ENCODE measurements at places on chromosomes 6 and 20.

DNA sequence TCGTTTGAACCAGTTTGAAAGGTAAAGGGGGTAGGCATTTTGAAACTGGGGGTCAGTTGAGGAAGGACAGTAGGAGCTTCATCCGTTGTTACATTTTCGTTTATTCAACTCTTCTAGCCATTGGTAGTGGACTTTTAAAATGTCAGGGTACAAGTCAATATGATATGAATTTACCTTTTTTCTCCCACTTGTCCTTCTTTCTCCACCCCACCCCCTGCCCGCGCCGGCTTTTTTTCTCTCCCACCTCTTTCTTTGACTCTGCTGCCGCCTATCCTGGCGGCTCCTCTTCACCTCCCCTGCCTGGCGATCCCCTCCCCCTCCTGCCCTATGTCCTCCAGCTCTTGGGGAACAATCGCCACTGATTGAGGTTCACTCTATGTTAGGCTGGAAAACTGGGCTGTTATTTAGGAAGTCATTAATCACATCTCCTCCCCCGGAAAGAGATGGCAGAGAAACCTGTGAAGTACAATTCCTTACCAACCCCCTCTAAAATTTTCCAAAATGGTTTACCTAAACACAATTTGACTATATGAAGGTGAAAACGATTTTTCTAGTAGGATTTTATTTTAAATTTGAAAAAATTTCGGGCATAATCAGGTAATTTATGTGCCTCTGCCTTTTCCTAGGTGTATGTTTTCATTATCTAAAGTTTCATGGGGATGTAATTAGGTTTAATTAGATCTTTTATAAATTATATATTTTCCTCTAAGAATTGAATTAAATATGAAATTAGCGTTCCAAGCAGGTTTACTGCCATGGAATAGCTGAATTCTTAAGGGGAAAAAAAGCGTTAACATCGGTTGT lies 778 bp upstream of the LIN28B start:
- DNase-seq, result no peak

- no peak for DNase-seq
These were observed 34.3 kb downstream of the RNF24 start for GRCh38 chr20:3981132-3981452.

- no peak for DNase-seq
These were observed 24.0 kb upstream of the PHF3 start for GRCh38 chr6:63611560-63611959.

- no peak for DNase-seq
These were observed 29.4 kb downstream of the DUSP22 start for GRCh38 chr6:321536-322258.

- DNase-seq, result no peak
These were observed 137.7 kb upstream of the LRFN2 start for GRCh38 chr6:40724886-40725285.

DNA sequence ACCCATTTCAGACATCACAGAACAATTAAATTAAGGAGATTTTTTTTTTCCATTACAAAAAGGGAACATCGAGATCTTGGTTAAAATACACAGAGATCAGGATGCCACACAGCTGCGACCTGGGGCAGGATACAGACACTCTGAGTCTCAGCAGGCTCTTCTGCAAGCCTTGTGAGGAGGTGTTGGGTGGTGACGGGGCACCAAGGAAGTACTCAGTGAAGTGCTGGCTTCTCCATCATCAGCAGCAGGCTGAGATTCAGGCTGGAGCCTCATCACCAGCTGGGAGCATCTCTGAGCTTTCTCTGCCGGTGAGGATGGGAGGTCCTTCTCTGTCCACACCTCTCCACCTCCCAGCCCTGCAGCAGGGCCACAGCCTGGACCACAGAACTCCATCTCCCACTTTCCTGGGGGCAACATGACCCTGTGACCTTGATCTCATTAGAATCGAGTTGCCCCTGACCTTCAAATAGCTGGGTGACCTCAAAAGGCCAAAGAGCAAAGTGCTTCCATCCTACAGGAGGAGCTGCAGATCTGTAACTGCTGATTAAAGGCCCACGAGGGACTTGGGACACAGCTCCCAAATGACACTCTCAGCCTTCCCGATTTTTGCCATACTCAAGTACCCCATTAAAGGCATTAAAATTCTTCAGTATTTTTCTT lies 16.0 kb downstream of the PMEPA1 start:
- DNase-seq, result no peak

DNA sequence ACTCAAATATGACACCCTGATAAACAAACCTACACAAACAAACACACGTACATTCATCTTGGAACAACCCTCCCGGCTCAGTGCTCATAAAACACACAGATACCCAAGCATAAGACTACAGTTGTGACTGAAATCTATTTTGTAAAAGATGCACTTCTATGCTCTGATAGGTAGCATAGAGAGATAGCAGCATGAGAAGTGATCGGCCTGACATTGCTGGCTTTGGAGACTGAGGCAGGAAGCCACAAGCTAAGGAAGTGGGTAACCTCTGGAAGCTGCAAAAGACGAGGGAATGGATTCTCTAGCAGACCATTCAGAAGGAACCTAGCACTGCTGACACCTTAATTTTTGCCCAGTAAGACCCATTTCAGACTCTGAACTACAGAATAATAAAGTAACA lies 1.6 kb upstream of the RNF39 start:
- DNase-seq, result no peak

DNA sequence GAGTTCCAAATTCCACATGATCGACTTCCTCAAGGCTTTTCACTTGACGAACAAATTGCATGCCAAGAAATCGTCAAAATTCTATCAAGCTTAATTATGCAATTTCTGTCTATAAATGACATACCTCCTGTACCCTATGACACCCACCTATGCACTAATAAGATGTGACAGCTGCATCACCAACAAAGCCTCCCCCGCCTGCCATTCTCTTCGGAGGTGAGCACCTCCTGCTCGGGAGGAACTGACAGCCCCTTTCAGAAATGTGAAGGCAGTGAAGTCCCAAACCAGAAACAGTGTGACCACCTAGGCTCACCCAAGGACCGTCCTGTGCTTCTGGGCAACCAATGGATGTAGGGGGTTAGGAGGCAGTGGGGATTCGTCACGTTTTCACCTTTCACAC lies 37.1 kb downstream of the GPR6 start:
- no peak for DNase-seq

DNA sequence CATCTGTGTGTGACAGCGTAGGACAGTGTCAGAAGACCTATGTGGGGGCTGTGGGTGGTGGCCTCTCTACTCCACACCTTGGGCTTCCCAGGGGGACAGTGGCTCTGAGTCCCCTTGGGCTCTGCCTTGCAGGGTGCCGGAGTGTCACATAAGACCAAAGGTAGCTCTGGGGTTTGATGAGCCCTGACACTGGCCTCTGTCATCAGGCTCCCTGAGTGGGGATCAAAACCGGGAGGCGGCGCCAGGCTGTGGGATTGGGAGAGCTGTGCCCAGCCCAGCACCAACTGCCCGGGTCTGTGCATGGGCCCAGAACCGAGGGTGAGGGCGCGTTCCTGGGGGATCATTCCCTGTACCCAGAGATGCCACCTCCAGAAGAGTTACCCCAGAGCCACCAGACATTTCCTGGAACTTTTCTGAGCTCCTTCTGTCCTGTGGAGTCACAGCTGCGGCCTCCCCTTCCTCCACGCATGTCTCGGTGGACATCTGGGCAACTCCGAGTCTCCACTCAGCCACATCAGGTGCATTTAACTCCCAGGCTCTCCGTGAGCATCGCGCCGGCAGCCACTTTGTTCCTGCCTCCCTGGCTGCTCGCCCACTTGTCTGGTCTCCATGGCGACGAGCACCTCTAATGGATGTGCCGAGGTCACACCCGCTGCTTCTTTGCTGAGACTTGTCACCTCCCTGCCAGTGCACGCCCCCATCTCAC lies 94.7 kb downstream of the TMEM242 start:
- DNase-seq, result peak; percentile 83

DNA sequence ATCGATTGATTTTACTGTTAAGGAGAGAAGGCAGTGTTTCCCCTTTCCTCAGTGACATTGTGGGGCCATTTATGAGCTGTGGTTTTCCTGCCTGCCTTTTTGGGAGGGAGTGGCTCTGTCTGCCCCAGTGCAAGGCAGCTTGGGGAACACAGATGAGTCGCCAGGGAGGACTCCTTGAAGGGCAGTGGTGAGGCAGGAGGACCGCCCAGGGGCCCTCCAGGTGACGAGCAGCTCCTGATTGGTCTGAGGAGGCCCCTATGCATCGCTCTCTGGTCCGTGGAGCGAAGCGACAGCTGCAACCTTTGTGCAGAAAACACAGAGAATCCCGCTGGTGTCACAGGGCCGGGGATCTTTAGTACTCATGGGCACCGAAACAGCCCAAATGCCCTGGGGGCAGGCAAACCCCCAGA lies 100.3 kb downstream of the TMEM242 start:
- no peak for DNase-seq

GRCh38 chr20:56815796-56816195 lies 186.7 kb downstream of the TFAP2C start:
- no peak for DNase-seq

GRCh38 chr6:51147756-51148155 lies 329.1 kb downstream of the TFAP2B start:
- DNase-seq, result no peak

DNA sequence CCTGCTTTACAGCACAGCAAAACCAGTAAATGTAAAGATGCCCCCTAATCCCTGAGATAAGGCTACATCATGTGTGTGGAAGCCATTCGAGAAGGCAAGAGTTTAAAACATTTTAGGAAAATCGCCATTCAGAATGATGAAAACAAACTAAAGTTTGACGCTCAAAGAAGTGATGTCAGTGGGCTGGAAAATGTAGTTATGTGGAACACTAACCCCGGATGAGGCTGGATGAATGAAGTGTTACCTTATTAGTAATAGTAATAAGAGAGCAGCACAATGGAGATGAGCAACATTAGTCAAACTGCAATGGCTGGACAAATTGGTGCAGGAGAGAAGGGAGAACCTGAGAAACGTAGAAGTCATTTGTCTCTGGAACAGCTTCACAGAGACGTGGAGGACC lies 130.7 kb upstream of the ARID1B start:
- DNase-seq, result no peak

DNA sequence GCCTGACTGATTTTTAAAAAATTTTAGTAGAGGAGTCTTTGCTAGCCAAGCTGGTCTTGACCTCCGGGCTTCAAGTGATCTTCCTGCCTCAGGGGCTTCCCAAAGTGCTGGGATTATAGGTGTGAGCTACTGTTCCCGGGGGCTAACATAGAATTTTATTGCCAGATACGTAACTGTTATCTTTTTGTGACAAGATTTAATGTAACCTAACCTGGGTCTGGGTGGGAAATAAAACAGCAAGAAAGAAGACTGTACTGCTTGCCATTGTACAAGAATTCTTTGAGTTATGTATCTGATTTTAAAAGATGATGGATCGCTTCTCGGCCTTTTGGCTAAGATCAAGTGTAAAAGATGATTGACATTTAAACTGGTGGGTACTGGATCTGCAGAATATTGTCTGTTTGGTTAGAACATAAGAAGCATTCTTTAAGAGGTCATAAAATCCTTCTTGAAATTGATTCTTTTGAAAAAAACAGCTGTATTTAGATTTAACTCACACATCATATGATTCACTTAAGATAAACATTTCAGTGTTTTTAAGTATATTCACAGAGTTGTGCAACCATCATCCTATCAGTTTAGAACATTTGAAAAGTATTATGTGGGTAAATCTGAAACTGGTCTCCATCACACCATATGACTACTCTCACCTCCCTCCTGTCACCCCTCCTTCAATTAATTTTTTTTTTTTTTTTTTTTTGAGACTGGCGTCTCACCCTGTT lies 21.6 kb downstream of the TPX2 start:
- no peak for DNase-seq

DNA sequence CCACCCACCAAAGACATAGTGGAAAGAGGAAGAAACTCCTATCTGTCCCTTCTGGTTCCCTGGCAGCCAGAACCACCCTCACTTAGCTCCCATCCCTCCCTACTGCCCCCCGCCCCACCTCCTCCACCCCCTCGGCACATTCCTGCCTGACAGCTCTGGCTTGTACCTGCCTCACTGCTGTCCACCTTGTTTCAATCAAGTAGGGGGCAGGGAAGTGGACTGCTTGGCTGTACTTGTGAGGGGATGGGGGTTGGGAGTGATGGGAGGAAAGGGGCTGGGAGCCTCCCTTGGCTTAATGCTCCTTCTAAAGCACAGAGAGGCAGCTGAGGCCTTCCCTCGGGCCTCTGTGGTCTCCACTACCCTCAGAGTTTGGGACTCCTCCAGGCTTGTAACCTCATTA lies 22.1 kb upstream of the ZNF76 start:
- no peak for DNase-seq

- DNase-seq, result no peak
These were observed 60.6 kb downstream of the TOX2 start for GRCh38 chr20:43975096-43975768.

Measured in cerebellum (tissue), 4 donors.